ENCODE measurements at places on chromosomes 3 and 15.

DNA sequence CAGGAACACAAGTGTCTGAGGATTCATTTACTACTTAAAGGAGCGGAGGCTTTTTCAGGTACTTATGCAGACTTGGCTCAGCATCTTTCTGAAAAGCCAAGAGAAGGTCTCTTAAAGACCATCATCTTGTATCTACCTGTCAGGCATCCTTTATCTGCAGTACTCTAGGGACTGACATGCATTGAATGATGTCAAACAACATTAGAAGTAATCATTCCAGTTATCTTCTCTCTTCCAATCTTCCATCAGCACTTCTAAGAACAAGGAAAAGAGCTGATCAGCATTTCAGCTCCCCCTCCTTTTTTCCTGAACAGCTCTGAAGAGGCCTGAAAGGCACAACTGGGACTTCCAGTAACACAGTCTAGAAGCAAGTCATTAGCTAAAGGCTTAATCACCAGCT is 214.8 kb downstream of the KCNH8 start:
- DNase-seq: no peak

DNA sequence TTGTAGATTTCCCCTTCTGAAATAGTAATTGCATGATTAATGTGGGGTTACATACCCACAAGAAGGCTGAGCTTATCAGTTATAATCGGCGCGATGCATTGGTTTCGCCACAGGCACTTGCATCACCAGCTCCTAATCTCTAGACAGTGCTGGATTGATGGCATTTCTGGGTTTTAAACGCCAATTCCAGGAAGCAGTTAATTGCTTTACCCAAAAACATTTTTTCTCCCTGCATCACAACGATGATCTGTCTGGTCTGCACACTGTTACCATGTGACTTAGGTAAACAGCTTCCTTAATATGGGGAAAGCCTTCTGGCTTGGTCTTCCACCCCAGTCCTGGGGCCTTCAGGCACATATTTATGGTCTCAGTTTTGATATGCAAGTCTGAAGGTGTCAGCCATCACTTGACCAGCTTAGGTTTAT is 70.0 kb upstream of the HEG1 start:
- DNase-seq: no peak

GRCh38 chr3:9690451-9691450 is 12.9 kb upstream of the CPNE9 start:
- no peak for DNase-seq

- no peak for DNase-seq
Observed at GRCh38 chr3:183878071-183878470, 6.6 kb downstream of the PARL start.

GRCh38 chr3:66411474-66411873 is 89.3 kb downstream of the LRIG1 start:
- DNase-seq: no peak

DNA sequence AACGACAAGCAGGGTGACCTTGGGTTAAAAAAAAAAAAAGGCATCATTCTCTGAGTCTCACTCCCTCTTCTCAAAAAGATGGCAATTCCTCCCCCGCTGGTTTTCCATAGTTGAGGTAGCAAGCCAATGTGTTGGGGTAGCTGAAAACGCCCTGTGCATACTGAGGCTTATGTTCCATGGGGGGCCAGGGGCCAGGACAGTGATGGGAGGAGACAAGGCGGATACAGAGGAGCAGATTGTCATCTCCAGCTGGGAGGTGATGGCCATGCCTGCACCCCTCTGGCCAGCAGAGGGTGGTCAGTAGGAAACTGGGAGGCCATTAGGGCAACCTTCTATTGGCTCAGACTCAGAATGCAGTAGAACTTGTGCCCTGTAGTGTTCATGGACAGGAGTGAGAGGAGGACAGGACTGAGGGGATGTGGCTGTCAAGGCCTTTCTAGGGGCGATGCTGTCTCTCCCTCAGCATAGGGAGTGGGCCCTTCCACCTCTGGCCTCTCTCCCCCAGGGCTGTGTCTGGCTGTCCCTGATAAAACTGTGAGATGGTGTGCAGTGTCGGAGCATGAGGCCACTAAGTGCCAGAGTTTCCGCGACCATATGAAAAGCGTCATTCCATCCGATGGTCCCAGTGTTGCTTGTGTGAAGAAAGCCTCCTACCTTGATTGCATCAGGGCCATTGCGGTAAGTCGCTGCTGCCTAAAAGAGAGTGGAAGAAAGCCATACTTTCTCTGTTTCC is 1.9 kb downstream of the TF start:
- DNase-seq: no peak

DNA sequence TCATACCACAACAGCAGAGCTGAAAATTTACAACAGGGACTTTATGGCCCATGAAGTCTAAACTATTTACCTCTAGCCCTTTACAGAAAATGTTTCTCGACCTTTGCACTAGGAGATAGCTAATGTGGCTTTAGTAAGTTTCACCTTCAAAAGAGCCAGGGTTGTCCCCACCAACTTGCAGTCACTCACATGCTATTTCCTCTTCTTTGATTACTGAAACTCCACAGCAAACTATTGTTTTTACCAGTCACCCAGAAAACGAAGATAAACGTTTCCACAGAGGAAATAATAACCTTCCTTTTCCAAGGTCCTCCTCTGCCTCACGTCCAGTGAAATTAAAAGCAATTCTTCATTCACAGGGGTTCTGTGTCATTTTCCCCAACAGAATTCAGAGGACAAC is 48.2 kb downstream of the WWTR1 start:
- no peak for DNase-seq

DNA sequence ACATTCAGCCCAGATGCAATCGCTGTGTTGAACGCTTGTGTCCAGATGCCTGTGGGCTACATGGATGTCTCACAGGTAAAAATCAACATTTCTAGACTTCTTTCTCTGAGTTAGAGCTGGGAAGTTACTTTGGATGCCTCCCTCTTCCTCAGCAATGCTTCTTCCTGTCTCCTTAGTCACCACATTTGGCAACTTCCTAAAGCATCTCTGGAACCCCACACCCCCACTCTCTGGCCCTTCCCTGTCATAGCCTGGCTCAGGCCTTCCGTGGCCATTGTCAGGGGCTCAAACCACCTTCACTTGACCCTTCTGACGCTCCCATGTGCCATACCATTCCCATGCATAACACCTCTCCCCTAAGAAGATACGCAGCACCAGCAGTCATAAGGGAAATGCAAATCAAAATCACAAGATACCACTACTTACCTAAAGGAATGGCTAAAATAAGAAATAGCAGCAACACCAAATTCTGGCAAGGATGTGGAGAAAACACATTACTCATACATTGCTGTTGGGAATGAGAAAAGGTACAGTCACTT is 21.6 kb upstream of the RGMA start:
- no peak for DNase-seq

DNA sequence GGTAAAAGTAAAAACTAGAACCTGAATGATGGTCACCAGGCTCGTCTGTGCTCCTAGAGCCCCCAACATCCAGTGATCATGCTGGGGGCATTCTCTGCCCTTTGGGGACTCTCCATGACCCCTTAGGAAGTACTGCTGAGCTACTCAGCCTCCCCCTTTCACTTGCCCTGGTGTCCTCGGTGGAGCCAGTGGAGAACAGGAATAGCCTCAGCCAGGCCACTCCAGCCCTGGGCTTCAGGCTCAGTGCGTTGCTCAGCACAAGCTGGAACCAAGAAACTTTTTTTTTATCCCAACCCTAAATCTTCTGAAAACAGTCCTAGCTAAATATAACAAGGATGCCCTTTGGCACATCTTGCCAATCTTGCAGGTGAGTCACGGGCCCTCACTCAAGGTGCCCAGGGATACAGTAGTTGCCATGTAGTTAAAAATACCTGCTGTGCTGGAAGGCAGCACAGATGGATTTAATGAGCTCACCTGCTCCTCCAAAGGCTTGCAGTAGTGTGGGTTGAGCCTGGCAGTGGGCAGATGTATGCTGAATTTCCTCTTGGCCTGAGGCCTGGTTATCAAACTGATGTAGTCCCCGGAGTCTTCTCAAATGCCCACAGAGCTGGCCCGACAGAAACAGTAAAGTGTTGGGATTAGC is 46.9 kb upstream of the TMEM158 start:
- no peak for DNase-seq

- no peak for DNase-seq
Observed at GRCh38 chr15:27353856-27354255, 382.9 kb downstream of the GABRG3 start.

- DNase-seq: no peak
Observed at GRCh38 chr3:112874725-112875124, 28.1 kb upstream of the CD200R1L start.

- DNase-seq: no peak
Observed at GRCh38 chr15:89494941-89495637, 1.3 kb downstream of the RHCG start.

GRCh38 chr3:116445990-116446389 is 703 bp upstream of the LSAMP start:
- no peak for DNase-seq

- no peak for DNase-seq
Observed at GRCh38 chr3:17798000-17798399, 55.6 kb upstream of the TBC1D5 start.

DNA sequence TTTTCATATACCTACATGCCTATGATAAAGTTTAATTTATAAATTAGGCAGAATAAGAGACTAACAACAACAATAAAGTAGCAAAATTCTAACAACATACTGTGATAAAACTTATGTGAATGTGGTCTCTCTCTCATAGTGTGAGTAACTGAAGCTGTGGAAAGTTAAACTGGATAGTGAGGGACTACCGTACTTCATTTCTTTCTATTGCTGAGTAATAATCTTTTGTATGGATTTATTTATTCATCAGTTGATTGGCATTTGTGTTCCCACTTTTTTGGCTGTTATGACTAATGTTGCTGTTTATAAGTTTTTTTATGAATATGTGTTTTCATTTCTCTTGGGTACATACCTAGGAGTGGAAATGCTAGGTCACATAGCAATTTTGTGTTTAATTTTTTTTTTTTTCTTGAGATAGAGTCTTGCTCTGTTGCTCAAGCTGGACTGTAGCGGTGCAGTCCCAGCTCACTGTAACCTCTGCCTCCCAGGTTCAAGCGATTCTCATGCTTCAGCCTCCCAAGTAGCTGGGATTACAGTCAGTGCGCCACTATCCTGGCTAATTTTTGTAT is 41.0 kb downstream of the RNF111 start:
- no peak for DNase-seq

Measured in activated T-helper 1 cell treated with anti-CD3 and anti-CD28 coated beads, Interleukin-2, amount 50 U/mL, for 16 hours (primary cell).